Stromal cell of bone marrow (primary cell): ENCODE measurements at places on chromosomes 12 and 14.

DNA sequence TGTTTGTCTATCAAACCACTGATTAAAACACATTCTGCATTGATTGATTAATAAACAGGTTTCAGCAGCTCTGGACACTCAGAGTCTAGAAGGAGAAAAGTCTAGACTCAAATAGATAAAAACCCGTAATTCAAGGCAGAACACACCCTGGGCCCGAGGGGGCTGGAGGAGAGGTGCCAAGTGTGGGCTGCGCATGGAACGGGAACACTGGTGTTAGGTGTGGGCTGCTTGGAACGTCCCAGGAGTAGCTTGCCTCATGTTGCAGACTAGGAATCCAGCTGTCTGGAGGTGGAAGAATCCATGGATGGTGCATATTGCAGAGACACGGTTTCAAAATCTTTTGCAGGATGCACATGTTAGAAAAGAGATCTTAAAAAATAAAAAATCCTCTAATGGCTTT lies 223.0 kb downstream of the APAF1 start:
- no peak for DNase-seq

- no peak for DNase-seq
Observed at GRCh38 chr14:21802441-21802840, 128.8 kb upstream of the OR4E1 start.

- DNase-seq: no peak
Observed at GRCh38 chr12:88662961-88663360, 82.7 kb upstream of the KITLG start.

DNA sequence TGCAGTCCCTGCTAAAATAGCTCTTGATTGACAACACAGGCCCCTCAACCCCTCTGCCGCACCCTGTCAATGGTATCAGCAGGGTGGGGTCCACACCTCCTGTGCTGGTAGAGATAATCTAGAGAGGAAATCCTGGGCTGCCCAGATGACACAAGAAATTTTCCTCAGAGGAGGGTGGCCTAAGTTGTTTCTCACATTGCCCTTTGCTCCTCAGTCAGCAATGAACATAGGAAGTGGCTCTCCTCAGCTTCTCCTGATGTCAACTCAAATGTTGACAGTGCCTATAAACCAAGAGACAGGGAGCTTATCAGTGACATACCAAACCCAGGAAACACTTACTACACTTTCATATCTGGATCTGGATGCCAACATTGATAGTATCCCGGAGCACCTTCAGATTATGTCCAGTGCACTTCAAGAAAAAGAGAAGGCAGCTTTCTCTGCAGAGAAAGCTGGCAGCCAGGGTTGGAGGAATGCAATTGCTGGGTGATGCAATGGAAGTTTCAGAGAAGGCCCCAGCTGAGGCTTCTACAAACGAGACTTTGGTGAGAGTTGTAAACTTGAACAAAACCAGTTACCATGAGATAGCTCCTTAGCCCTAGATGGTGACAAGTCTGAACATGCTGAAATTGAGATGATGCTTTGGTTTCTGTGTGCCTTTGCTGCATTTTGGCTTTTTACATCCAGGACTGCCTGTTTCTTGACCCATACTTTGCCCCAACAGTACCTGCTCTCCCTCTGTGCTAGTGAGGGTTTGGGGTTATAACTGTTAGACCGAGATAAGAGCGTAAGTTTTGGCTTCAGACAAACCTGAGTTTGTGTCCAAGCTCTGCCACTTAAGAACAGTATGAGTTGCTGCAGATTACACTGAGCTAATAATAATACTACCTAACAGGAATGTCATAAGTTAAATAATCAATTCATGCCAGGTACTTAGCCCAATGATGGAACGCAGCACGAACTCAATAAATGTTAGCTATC lies 183.5 kb downstream of the NUAK1 start:
- DNase-seq: no peak

GRCh38 chr14:71625175-71625574 lies 307.1 kb upstream of the RGS6 start:
- no peak for DNase-seq

- DNase-seq: no peak
Observed at GRCh38 chr12:89413234-89413633, 60.9 kb upstream of the DUSP6 start.

DNA sequence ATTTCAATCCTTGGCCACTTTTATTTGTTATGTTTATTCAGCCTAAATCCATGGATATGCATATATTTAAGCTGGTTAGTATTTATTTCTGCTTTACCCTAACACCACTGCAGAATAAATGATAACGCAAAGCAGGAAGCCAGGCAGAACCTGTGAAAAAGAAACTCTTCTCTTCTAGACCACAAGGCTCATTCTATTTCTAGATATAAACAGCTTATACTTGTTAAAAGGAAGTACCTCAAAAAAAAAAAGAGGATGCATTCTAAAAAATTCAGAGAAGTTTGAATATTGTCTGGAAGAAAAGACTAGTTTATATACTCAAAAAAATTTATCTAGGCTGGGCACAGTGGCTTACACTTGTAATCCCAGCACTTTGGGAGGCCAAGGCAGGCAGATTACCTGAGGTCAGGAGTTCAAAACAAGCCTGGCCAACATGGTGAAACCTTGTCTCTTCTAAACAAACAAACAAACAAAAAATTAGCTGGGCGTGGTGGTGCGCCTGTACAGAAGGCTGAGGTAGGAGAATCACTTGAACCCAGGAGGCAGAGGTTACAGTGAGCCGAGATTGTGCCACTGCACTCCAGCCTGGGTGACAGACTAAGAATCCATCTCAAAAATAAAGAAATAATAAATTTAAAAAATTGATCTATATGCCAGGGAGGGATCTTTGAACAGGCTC lies 55.8 kb downstream of the GALNT4 start:
- DNase-seq: no peak

DNA sequence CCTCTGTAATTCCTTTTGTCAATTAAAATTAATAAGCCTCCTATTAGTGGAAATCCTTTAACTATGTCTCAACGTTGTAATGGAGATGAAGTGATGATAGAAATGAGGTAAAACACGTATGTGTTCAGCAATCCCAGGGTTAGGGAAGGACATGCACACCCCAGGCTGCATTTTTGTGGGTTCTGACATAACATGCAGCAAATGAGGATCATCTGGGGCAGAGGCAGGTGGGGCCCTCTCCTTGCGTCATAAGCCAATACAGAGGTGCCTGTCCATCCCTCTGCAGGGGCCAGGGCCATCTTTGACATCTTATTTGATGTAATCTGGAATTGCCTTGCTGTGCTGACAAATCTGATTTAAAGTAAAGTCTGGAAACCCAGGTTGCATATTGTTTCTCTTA lies 73.2 kb downstream of the MYRFL start:
- no peak for DNase-seq

DNA sequence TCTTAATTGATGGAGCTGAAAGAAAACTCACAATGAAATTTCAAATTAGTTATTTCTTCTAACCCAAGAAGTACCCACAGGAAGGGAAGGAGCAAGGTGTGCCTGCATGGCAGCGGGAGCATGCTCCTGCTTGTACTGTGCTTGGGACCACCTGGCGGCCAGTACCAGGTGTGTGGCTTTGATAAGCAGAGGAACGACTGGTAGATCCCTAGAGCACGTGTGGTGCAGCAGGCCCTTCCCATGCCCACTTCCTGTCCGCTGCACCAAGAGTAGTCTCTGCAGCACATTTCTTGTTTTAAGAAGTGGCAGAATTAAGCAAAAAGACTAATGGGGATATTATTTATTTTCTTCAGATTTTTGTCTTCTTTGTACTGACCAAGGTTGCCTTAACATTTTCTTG lies 122.3 kb upstream of the ATF1 start:
- DNase-seq: no peak

DNA sequence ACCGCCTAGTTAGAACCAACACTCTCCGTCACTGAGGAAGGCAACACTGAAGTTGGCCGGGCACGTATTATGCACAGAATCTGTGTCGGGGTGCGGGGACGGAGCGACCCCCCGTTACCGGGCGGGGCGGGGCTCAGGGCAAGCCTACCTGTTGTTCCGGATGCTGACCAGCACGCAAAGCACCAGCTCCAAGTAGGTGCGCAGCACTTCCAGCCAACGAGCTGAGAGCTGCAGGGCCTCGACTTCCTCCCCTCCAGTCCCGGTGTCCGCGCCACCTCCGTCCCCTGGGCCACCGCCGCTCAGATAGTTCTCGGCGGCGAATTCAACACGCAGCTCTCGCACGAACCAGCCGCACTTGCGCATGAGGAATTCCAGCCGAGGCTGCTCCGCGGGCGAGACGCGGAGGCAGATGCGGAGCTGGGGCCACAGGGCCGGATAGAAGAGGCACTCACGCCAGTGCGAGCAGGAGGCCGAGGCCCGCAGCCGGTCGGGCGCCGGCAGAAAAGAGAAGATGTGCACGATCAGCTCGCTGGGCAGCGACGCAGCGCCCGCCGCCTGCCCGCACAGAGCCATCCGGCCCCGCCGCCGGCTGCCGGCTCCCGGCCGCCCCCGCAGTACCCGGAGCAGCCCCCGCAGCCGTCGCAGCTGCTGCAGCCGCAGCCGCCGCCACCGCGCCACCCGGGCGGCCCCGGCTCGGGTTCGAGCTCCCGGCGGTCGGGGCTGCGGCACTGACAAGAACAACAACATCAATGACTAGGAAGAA lies 636 bp downstream of the FBXO33 start:
- no peak for DNase-seq

DNA sequence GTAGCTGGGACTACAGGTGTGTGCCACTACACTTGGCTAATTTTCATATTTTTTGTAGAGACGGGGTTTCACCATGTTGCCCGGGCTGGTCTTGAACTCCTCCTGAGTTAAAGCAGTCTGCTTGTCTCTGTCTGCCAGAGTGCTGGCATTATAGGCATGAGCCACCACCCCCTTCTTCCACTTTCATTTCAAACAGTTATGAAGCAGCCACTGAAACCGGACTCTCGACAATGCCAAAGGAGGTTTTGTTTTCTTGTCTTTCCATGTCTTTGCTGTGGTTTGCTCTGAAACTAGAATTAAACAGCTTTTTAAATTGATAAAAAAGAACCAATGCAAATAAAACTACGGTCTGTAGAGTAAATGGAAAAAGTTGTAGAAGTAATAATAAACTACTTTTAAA lies 30.4 kb downstream of the RAP1B start:
- no peak for DNase-seq

DNA sequence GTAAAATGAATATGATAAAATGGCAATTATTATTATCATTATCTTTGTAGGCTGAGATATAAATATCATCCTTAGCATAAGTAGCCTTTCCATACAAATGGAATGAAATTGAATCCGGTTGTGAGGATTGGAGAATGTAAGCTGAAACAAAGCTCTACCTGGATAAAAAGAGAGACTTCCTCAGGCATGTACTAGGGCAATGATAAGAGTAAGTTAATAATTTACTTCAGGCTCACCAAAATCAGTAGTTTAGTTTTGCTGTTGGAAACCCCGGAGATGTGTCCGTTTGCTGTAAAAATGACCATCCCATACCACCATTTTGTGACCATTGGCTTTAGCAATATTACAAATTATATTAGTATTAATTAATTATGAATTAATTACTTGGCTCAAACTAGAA lies 96.3 kb downstream of the C12orf75 start:
- DNase-seq: no peak

DNA sequence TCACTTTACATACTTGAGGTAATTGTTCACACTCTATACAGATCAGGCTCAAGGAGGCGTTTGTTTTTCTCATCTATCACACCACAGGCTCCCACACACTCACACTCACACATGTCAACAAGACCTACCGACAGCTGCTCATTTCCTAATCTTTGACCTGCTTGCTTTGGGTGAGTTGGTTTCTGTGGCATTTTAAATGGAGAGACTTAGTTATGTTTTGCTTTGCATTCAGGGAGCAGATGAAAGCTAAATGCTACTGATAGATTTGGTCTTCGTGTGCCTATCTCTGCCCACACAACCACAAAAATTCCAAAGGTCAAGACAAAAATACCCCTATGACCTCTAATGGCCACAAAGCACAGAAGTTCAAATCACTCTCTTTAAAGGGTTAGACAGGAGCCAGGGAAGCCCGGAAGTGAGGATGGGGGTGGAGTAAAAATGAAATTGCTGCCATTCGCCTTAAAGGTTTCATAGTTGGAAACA lies 203.5 kb upstream of the G2E3 start:
- DNase-seq: no peak

- DNase-seq: no peak
Observed at GRCh38 chr12:129049917-129050316, 196.6 kb downstream of the GLT1D1 start.

- DNase-seq: no peak
Observed at GRCh38 chr12:100901266-100901665, 106.7 kb downstream of the ANO4 start.

DNA sequence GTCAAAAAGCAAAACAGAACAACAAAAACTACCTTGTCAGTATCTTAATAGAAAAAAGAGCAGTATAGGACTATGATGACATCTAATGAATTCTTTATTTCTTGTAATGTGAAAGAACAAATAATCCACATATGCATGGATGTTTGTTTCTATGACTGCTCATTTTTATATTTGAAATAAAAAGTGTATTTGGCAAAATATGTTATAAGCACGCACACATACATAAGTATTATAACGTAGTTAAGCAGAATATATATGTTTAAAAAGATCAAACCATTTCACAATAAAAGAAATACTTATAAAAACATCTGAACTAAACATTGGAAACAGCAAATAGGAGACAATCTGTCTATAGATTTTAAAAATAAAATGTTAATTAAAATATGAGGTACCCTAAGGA lies 74.8 kb downstream of the MIPOL1 start:
- no peak for DNase-seq

GRCh38 chr12:76143343-76144244 lies 59.1 kb upstream of the NAP1L1 start:
- no peak for DNase-seq

DNA sequence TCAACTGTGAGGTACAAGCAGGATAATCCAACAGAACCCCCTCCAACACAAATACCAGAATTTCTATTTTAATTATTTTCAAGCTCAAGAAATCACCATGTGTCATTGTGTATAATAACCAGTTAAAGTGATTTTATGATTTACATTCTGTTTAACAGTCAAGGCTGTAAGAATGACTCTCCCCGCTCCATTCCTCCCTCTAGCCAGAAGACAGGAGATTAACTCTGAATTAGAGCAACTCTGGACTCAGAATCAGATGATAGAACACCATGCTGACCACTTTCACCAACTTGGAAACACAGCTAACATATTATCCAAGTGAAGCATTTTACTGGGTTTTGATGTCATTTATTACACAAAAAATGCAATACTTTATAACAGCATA lies 71.9 kb downstream of the ATP2B1 start:
- no peak for DNase-seq

- DNase-seq: no peak
Observed at GRCh38 chr12:119391673-119392072, 57.1 kb downstream of the CCDC60 start.

- no peak for DNase-seq
Observed at GRCh38 chr12:80056845-80057244, 42.5 kb upstream of the OTOGL start.

- DNase-seq: no peak
Observed at GRCh38 chr14:69483765-69484443, 624 bp upstream of the PLEKHD1 start.
